Testis (tissue), 5 donors: ENCODE measurements at places on chromosomes 11 and 22. TPM values are rescaled to one million over a fixed set of nuclear protein-coding genes. Genes with fewer than 3 reads are reported as not detected.

The NXPE2 gene
- total RNA-seq, result 0.81 TPM

DNA sequence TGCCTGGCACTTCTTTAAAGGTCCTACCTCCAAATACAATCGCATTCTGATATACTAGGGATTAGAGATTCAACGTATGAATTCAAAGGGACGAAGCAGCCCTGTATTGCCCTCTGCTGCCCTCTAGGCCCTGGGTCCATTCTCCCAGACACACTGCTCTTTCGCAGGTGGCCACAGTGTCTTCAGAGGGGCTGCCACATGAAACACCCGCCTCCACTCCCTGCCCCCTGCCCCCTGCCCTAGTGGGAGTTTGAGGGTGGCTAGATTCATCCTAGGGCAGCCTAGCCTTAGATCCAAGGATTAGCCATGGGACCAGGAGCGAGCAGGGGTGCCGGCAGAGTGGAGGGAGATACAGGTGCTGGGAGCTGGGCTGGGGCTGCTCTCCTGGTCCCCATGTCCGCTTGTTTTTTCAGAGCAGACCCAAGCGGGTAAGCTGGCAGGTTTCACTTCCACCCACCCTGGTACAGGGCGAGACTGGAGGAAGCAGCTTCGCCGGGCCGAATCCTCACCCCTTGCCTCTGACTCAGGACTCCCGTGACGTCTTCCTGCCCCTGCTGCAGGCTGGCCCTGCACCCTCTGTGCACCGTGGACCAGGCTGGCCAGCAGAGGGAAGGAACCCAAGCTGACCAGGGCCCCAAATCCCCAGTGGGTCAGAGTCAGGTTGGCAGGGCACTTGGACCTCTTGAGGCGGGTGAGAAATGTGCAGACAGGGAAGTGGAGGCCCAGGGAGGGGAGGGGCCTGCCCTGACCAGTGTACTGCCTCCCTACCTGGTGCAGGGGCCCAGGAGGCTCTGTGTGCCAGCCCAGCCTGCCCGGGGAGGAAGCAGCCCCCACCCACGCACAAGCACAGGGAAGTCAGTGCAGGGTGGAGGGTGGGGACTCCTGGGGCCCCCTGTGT lies 28.4 kb upstream of the HMOX1 start:
- peak; percentile 52 for DNase-seq
- H3K36me3 ChIP-seq, result no peaks in the 10 kb centered on the region

- no peak overlapping the region for H3K4me3 ChIP-seq
- no peaks in the 10 kb centered on the region for H3K27me3 ChIP-seq
- no peak for DNase-seq
- no peaks in the 10 kb centered on the region for H3K36me3 ChIP-seq
- H3K27ac ChIP-seq, result no peak overlapping the region
Measured at GRCh38 chr22:30362651-30363281, 6.0 kb downstream of the CCDC157 start.

DNA sequence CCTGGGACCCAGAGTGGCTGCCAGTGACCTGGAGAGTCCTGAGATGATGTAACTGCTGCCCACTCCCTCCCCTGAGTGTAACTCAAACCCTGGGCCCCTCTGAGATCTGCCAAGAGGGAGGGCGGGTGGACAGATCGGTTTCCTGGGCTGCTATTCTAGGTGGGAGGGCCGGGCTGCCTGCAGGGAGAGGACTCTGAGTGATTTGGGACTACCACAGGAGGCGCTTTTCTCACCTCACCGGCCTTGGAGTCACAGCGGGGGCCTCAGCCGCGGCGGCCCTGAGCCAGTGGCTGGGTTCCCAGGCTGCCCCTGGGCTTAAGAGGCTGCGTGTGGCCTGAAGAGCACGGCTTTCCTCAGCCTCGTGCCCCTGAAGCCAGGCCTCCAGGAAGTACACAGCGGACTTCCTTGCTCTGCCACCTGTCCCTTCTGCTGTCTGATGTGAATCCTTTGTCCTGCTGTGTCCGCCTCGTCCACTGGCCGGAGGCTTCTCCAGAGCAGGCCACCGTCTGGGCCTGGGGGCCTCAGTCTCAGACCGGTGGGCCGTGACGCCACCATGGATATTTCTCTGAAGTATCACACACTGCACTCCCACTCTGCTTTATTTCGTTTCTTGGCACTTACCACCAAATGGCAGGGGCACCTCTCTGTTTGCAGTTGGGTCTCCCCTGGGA lies 11.5 kb downstream of the RELT start:
- H3K27ac ChIP-seq, result no peak overlapping the region
- no peaks in the 10 kb centered on the region for H3K36me3 ChIP-seq
- H3K4me1 ChIP-seq, result peaks cover 14% of the 10 kb centered on the region
- H3K27me3 ChIP-seq, result no peaks in the 10 kb centered on the region
- H3K4me3 ChIP-seq, result no peak overlapping the region

DNA sequence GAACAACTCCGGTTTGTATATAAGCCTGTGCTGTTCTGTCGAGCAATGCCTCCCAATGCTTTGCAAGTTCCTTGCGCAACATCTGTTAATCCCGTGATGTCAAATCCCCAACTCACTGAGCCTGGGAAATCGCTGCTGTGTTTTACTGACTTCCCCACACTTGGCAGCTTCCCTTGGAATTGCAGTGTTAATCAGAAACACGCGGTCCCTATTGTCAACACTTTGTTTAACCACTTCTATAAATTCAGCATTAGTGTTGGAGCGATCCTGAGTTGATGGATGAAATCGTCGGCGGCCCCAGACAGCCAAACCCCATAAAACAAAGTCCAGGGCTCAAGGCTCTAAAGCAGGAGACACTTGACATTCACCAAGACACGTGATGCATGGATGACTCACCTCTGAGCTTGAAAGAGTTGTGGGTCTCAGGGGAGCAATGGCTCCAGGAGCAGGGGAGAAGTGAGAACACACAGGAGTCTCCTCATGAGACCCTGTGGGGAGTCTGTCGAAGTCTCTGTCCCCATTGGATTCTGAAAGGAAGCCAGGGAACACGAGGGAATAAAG lies 555.3 kb downstream of the MIAT start:
- peak; percentile 80 for DNase-seq
- peaks cover 7% of the 10 kb centered on the region for H3K4me1 ChIP-seq
- H3K27me3 ChIP-seq, result no peaks in the 10 kb centered on the region
- H3K4me3 ChIP-seq, result no peak overlapping the region
- H3K27ac ChIP-seq, result peak overlapping the region; percentile 64
- no peaks in the 10 kb centered on the region for H3K36me3 ChIP-seq

The XKR3 gene
- total RNA-seq, result 4.1 TPM

DNA sequence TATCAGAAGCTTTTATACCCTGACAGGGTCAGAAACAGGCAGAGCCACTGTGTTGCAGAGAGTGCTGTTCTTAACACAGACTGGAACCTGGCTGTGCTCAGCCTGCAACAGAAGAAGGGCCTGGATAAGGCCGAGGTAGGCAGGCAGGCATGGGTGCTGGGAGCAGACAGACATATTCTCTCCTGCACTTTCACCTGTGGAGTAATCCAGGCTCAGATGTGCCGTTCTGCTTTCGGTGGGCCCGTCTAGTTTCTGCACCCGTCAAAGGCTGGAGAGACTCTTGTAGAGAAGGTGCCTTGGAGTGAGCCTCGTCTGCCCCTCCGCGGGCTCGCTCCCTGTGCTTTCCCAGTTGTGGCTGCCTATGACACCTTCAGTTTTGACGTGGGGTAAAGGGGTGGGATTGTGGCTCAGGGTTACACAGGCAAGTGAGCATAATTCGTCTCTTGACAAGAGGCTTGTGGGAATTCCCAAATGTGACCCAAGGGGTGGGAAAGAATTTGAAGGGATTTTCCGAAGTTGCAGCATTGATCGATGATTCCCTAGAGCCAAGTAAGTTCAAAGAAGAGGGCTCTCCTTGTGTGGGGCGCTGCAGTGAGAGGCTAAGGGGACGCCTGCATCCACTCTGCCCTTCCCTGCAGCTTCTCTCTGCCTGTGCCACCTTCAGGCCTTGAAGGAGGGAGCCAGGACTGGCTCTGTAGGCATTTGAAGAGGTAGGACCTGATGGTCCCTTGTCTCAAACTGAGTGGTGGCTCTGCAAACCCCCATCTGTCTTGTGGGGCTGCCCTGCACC lies 16.2 kb upstream of the ST3GAL4 start:
- no peak overlapping the region for H3K4me3 ChIP-seq
- H3K27ac ChIP-seq, result peak overlapping the region; percentile 30
- no peaks in the 10 kb centered on the region for H3K27me3 ChIP-seq
- H3K36me3 ChIP-seq, result no peaks in the 10 kb centered on the region
- DNase-seq, result no peak

DNA sequence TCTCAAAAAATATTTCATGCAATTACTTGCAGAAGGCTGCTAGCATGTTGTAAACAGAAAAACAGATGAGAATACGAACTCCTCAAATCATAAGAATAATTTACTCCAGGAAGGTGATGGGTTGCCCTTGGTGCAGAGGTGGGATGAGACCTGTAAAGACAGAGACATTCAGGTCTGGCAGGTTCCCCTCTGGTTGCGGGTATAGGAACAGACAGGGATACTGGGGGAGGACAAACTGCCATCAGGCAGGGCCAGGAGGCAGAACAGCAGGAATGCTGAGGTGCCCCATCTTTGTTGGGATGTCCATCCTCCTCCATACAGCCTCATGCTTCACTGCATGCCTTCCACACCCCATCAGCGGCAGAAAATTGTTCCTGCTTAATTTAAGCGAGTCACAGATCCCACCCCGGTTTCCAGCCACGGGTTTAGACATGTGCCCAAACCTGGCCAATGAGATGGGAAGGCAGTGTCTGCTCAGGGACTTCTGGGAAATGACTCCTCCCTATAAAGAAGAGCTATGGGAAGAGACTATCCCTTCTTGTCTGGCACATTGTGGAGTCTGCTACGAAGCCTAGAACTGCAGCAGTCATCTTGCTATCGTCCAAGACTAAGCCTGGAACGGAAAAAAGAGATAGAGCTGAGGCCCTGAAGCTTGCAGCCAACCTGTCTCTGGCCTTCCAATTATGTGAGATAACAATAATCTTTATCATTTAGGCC lies 23.1 kb upstream of the IRAG1 start:
- H3K4me1 ChIP-seq, result peaks cover 12% of the 10 kb centered on the region
- H3K27me3 ChIP-seq, result no peaks in the 10 kb centered on the region

The B4GALNT4 gene
- 7.2 TPM for total RNA-seq

DNA sequence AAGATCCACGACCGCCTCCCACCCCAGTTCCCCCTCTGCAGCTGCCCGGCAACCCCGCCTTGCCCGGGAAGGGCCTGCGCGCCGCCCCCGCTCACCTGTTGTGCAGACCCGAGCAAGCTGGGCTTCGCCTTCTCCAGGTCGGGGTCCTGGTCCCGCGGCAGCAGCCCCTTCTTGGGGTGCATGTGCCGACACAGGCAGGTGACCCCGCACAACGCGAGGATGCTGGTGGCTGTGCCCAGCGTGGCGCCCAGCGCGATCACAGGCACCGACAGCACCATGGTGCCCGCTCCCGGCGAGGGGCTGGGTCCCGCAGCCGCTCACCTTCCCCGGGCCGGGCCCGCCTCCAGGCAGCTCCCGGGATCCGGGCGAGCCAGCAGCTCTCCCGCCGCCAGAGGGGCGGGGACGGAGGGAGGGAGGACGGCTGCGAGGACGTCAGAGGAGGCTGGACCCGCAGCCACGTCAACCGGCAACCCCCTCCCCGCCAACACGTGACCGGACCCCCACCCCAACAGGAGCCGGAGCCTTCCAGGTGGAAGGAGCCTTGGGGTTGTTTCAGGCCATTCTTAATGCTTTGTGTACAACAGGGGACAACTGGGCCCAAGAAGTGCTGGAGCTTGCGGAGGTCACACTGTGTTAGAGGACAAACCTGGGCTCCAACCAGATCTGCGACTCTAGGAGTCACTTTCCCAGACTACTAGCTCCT lies at the start of gene SYT13:
SYT13 (minus strand) TSS at position 412 of the 703 bp plus-strand sequence; CDS start at position 278, 134 bp downstream.
- peak within 1 kb of the TSS; percentile 20 for H3K4me3 ChIP-seq
- H3K27ac ChIP-seq, result no peak within 1 kb of the TSS
- peak; percentile 14 for DNase-seq
- peaks cover 4% of the 10 kb centered on the region for H3K4me1 ChIP-seq
- no peaks in the 10 kb centered on the region for H3K27me3 ChIP-seq
- H3K36me3 ChIP-seq, result no peaks in the 10 kb centered on the region

DNA sequence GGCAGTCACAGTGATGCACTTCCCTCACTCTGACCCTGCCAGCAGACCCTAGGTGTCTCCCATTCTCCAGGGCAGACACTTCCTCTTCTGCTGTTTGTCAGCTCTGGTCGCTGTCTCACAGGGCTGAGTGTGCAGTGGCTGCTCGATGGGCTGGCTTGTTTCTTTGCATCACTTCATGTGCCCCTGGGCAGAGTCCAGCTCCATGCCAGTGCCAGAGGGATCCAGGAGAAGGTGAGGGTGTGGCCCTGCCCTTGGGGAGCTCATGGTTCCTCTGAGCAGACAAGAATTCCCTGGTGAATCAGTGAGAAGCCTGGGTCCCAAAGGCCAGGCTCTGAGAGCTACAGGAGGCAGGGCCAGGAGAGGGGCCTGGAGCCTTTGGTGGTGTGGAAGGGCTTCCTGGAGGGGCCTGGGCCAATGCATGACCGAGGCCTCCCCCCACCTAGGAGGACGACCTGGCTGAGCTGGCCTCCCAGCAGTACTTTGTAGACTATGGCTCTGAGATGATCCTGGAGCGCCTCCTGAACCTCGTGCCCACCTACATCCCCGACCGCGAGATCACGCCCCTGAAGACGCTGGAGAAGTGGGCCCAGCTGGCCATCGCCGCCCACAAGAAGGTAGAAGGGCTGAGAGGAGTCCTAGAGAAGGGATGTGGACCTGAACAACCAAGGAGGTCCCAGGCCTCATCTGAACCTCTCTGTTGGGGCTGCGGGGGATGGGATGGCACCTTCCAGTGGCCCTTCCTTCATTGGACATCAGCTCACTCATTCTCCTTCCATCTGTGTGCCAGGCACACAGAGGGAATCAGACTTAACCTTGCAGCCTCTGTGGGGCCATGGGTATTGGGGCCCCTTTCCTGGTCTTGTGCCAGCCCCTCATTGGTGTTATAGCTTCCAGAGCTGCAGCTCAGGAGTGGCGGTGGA lies 66.1 kb downstream of the MYO7A start:
- H3K27me3 ChIP-seq, result no peaks in the 10 kb centered on the region
- no peak for DNase-seq
- no peak overlapping the region for H3K4me3 ChIP-seq
- H3K27ac ChIP-seq, result no peak overlapping the region
- peaks cover 7% of the 10 kb centered on the region for H3K4me1 ChIP-seq

GRCh38 chr11:96333191-96333719 lies 9.7 kb downstream of the MAML2 start:
- peaks cover 32% of the 10 kb centered on the region for H3K4me1 ChIP-seq

- H3K4me1 ChIP-seq, result peaks cover 4% of the 10 kb centered on the region
- H3K27me3 ChIP-seq, result no peaks in the 10 kb centered on the region
- no peak overlapping the region for H3K27ac ChIP-seq
- DNase-seq, result peak; percentile 37
- H3K4me3 ChIP-seq, result no peak overlapping the region
- H3K36me3 ChIP-seq, result no peaks in the 10 kb centered on the region
Measured at GRCh38 chr22:50403701-50404101, 60.6 kb downstream of the PPP6R2 start.

GRCh38 chr11:72225411-72225951 lies 914 bp downstream of the INPPL1 start:
- H3K36me3 ChIP-seq, result no peaks in the 10 kb centered on the region
- H3K4me1 ChIP-seq, result peaks cover 17% of the 10 kb centered on the region
- no peaks in the 10 kb centered on the region for H3K27me3 ChIP-seq

- no peak for DNase-seq
- H3K27ac ChIP-seq, result no peak overlapping the region
- H3K4me1 ChIP-seq, result no peaks in the 10 kb centered on the region
- no peak overlapping the region for H3K4me3 ChIP-seq
- no peaks in the 10 kb centered on the region for H3K36me3 ChIP-seq
Measured at GRCh38 chr22:49547751-49548239, 279.9 kb downstream of the BRD1 start.

The LIF gene
- 1.4 TPM for total RNA-seq

- H3K27me3 ChIP-seq, result no peaks in the 10 kb centered on the region
- H3K4me1 ChIP-seq, result no peaks in the 10 kb centered on the region
- no peak overlapping the region for H3K4me3 ChIP-seq
- H3K27ac ChIP-seq, result no peak overlapping the region
- DNase-seq, result peak; percentile 17
Measured at GRCh38 chr11:14443638-14444037, 56.0 kb downstream of the COPB1 start.

- peaks cover 11% of the 10 kb centered on the region for H3K4me1 ChIP-seq
- H3K27ac ChIP-seq, result no peak overlapping the region
- DNase-seq, result no peak
Measured at GRCh38 chr11:34349882-34350281, 7.9 kb downstream of the ABTB2 start.

The FGF4 gene
- 0.87 TPM for total RNA-seq
